ENCODE measurements at places on chromosomes 4 and X. TPM values are rescaled to one million over a fixed set of nuclear protein-coding genes. Genes with fewer than 3 reads are reported as not detected.

Gene WAS
- total RNA-seq, result 165 TPM

Gene ARHGAP36
- total RNA-seq, result not detected

GRCh38 chr4:79366422-79366821, 40.6 kb upstream of the NAA11 start:
- DNase-seq, result no peak

DNA sequence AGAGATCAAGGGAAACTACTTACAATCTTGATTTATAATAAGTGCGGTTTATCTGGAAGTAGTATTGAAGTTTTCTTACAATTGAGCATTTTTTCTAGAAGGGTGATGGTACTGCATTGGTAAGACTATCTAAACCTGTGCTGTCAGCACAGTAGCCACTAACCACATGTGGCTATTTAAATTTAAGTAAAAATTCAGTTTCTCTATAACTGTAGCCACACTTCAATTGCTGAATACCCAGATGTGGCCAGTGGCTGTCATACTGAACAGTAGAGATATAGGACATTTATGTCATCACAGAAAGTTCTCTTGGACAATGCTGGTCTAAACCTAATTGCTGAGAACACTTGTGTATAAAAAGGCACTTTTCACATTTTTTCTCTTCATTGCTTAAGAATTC, 222.7 kb downstream of the CBR4 start:
- DNase-seq, result no peak

- no peak for DNase-seq
These were observed 97.8 kb downstream of the SYTL5 start for GRCh38 chrX:38103857-38104812.

All from activated CD4-positive, alpha-beta T cell treated with anti-CD3 and anti-CD28 coated beads, Interleukin-2, amount 10 ng/mL, durations not matched to agents 7 days and 5 days (primary cell).